Occipital lobe (tissue), 3 donors: ENCODE measurements at places on chromosomes 6 and 20.

- no peak for DNase-seq
These were observed 38.9 kb downstream of the COX4I2 start for GRCh38 chr20:31676609-31676989.

DNA sequence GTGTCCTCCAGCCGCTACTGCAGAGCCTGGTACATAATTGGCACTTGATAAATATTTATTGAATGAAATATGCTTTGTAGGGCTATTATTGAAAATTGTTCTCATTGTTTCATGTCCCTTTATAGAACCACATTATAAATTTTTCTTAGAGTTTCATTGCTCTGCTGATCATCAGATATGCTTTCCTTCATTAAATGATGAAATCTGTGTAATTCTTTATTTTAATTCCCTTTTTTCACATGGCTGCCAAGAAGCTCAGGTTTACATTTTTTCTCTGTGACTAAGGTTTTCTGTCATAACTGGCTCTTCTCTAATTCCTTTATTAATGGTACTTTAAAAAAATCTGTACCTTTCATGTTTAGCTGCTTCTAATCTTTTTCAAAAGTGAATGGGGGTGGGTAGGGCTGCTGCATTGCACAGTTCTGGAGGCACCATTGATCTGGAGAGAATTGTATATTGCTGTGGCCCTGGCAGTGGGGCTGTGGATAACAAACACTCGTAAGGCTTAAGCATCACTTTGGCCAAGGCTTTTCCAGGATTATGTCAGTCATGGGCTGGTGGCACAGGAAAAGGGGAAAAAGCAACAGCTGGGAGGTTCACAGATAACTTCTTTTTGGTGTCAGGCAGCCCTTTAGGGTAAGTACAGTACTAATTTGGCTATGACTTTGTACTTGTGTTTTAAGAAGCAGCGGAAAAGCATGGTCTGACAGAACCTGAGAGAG is 43.8 kb downstream of the ARFGEF2 start:
- DNase-seq, result no peak

DNA sequence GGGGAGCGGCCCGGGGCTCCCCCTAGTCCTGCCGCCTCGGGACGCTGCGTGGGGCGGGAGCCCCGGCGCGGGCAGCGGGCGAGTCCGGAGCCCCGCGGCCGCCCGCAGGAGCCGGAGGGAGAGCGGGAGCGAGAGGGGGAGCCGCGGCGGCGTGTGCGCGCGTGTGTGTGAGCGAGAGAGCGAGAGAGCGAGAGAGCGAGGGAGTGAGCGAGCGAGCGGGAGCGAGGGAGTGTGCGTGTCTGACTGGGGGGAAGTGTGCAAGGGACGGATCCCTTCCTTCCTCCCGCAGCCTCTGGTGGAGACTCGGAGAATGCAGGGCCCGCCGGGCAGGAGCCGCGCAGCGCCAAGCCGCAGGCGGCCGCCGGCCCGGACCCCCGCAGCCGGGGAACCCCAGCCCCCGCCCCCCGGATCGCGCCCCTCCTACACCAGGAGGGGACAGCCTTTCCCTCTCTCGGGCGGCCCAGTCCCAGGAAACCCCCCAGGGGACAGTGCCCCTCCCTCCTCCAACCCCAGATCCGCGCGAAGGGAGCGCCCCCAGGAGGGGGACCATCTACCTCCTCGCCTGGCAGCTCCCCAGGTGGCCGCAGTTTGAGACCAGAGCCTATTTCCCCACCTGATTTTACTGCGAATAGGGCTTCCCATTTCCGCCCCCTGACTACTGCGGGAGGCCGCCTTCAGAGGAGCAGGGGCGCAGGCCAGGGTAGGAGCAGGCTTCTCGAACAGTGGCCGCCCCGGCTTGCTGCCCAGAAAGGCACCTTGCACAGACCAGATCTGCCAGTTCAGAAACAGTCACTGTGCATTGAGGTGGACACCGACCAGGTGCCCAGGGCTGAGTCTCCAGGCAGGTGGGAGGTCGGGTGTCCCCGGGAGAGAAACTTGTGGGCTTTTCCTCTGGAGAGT is at the start of gene CDH22:
CDH22 (minus strand) TSS at position 241 of the 900 bp plus-strand sequence. CDS start 57,204 bp downstream, outside the sequence.
- peak; percentile 37 for DNase-seq

GRCh38 chr6:158232316-158233213 is 64.4 kb downstream of the GTF2H5 start:
- peak; percentile 35 for DNase-seq

- DNase-seq, result no peak
These were observed 99.0 kb downstream of the CLIC5 start for GRCh38 chr6:45916692-45917091.

DNA sequence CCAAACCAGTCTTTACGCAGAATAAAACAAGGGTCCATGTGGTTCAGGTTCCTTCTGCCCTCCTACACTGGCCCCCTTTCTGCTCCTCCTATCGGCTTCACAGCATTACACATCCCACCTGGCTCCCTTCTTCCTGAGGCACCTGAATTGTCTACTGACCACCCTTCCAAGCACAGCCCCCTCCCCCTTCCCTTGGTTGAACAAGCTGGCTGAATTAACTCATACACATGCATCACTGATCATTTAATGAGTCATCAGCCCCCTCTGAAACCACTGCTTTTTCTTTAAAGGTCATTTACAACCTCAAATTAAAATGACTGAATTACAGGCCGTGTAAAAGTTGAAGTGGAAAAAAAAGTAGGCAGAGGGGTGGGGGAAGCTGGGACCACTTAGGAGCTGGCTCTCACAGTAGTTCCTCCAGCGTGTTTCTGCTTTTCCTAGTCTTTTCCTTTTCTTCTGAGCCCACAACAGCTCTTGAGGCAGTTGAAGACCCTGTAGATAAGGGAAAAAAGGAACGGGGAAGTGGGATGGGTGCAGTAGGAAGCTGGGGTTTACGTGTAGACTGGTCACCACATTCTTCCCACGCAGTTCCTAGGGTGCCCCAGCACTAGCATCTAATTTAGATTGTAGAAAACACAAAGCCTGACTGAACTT is 67.6 kb downstream of the FYN start:
- no peak for DNase-seq
